ENCODE measurements at places on chromosomes 3 and 15. TPM values are rescaled to one million over a fixed set of nuclear protein-coding genes. Genes with fewer than 3 reads are reported as not detected.

Gene THPO
- 0.28 TPM for total RNA-seq

Gene CLSTN2
- total RNA-seq, result 1.3 TPM

Gene SENP8
- 2.0 TPM for total RNA-seq

Gene ROPN1
- total RNA-seq, result not detected

Gene RAD51
- 1.1 TPM for total RNA-seq

Gene VIPR1
- total RNA-seq, result 7.7 TPM

Gene IL5RA
- total RNA-seq, result not detected

Gene ATP10A
- 13.0 TPM for total RNA-seq

Gene WDR93
- total RNA-seq, result under 0.01 TPM

Gene SOX14
- not detected for total RNA-seq

Gene GMPPB
- total RNA-seq, result 28.5 TPM

Gene FAIM
- 13.6 TPM for total RNA-seq

Gene PCOLCE2
- total RNA-seq, result 27.8 TPM

Gene NANOGP8
- not detected for total RNA-seq

Gene RBP2
- total RNA-seq, result not detected

Gene PFN2
- total RNA-seq, result 215 TPM

Gene CLRN1
- not detected for total RNA-seq

Gene TBC1D5
- 102 TPM for total RNA-seq

Gene FBLN2
- 243 TPM for total RNA-seq

Gene WDR76
- 26.1 TPM for total RNA-seq

Gene CALML4
- 0.85 TPM for total RNA-seq

Gene TIMP4
- total RNA-seq, result 2.3 TPM

Gene SKIC8
- total RNA-seq, result 62.6 TPM

Gene MYZAP
- not detected for total RNA-seq

Gene SERPINI1
- 2.9 TPM for total RNA-seq

Gene NEK11
- total RNA-seq, result 7.6 TPM

Gene TNNC1
- total RNA-seq, result 2.5 TPM

Gene AZI2
- 61.2 TPM for total RNA-seq

Gene THAP10
- total RNA-seq, result 3.4 TPM

Gene SLC6A1
- total RNA-seq, result under 0.01 TPM

Gene GUCA1C
- total RNA-seq, result not detected

Gene PLCL2
- total RNA-seq, result 14.7 TPM

Gene KBTBD8
- total RNA-seq, result 6.3 TPM

Gene IMPG2
- total RNA-seq, result under 0.01 TPM
